SK-N-SH (cell line): ENCODE measurements at places on chromosomes 2 and 18.

- no peak for DNase-seq
These were observed 12.7 kb upstream of the CREG2 start for GRCh38 chr2:101400048-101400447.

DNA sequence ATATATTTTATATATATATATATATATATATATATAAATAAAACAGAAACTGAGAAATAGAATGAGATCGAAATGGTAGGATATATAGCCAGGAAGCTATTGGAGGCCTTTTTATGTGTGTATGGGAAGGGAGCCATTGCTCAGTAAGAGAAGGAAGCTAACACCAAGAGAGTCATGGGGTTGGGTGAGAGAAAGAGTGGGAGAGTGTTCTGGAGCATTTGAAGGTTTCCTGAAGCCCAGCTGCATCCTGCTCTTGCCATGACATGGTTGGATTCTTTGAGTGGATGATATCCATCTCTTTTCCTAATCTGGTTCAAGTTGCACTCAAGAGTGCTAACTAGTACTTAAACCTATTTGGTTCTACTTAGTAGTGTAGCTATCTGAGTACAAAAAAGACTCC, 282.3 kb downstream of the DYSF start:
- no peak for DNase-seq

DNA sequence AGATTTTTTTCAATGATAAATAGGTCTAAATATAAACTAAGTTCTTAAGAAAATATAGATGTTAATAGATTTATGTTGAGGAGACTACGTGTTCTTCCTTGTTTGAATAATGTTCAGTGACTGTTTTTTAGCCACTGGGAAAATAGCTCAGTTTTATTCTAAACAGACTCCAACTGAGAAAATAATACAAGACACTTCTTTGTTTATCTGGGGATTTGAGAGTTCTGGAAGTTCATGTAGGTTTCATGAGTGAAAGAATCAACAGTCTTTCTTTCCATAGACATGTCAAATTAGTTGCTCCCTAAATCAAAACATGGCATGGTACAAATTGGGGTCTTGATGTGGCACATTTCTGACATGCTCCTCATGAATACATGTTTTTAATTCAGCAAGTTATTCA, 177.7 kb downstream of the MREG start:
- DNase-seq: no peak

DNA sequence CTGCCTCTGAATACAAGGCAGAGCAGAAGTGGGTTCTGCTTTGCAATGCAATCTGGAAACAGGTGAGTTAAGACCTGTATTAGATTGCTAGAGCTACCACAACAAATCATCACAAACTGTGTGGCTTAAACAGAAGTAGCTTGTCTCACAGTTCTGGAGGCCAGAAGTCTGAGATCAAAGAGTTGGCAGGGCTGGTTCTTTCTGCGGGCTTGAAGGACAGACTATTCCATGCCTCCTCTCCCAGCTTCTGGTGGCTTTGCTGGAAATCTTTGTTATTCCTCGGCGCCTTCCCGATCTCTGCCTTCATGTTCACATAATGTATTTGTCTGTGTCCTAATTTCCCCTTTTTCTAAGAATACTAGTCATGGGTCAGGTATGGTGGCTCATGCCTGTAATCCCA, 58.4 kb downstream of the SAP130 start:
- no peak for DNase-seq

- no peak for DNase-seq
These were observed 75.4 kb downstream of the KLF7 start for GRCh38 chr2:207090389-207090788.
